Uterus (tissue), 4 donors: ENCODE measurements at places on chromosomes 16 and 17. TPM values are rescaled to one million over a fixed set of nuclear protein-coding genes. Genes with fewer than 3 reads are reported as not detected.

TNFRSF13B gene
- total RNA-seq: not detected

ABCA3 gene
- total RNA-seq: 1.3 TPM

HBA2 gene
- 52.8 TPM for total RNA-seq

PRKCB gene
- total RNA-seq: 9.5 TPM

RGS9 gene
- total RNA-seq: 9.0 TPM

SLC16A13 gene
- total RNA-seq: 3.4 TPM

OR4D1 gene
- total RNA-seq: not detected

TBC1D3C gene
- not detected for total RNA-seq

CIBAR2 gene
- total RNA-seq: not detected

EVI2A gene
- total RNA-seq: 17.9 TPM

CTF1 gene
- 2.3 TPM for total RNA-seq

EME1 gene
- total RNA-seq: 3.4 TPM

ZSWIM7 gene
- total RNA-seq: 25.6 TPM

CEMP1 gene
- not detected for total RNA-seq

PRR14 gene
- total RNA-seq: 11.8 TPM

VWA3A gene
- 2.5 TPM for total RNA-seq

SLC12A4 gene
- total RNA-seq: 26.5 TPM

STH gene
- total RNA-seq: not detected

ARL5C gene
- total RNA-seq: not detected

LPO gene
- not detected for total RNA-seq

SPATA22 gene
- not detected for total RNA-seq

FBXO47 gene
- 0.14 TPM for total RNA-seq

KIF2B gene
- total RNA-seq: not detected

IRF8 gene
- total RNA-seq: 3.7 TPM

RAB11FIP4 gene
- total RNA-seq: 7.2 TPM

GPR179 gene
- total RNA-seq: not detected

SHCBP1 gene
- total RNA-seq: not detected

USP7 gene
- total RNA-seq: 154 TPM

MYH10 gene
- total RNA-seq: 45.6 TPM

ZDHHC7 gene
- total RNA-seq: 16.5 TPM

MARF1 gene
- 91.9 TPM for total RNA-seq

TUBG1 gene
- 7.9 TPM for total RNA-seq

TRIM72 gene
- total RNA-seq: not detected

CD300LG gene
- total RNA-seq: 6.5 TPM

RAD51C gene
- total RNA-seq: 28.6 TPM

SGCA gene
- 119 TPM for total RNA-seq

NAGLU gene
- 33.5 TPM for total RNA-seq

ADAD2 gene
- total RNA-seq: 0.88 TPM

KRT33A gene
- not detected for total RNA-seq

TM4SF5 gene
- not detected for total RNA-seq

RHBDL1 gene
- total RNA-seq: 2.0 TPM

PPM1D gene
- total RNA-seq: 19.4 TPM

PLK1 gene
- not detected for total RNA-seq

PLXDC1 gene
- total RNA-seq: 3.3 TPM
